ENCODE measurements at places on chromosomes 4 and X.

DNA sequence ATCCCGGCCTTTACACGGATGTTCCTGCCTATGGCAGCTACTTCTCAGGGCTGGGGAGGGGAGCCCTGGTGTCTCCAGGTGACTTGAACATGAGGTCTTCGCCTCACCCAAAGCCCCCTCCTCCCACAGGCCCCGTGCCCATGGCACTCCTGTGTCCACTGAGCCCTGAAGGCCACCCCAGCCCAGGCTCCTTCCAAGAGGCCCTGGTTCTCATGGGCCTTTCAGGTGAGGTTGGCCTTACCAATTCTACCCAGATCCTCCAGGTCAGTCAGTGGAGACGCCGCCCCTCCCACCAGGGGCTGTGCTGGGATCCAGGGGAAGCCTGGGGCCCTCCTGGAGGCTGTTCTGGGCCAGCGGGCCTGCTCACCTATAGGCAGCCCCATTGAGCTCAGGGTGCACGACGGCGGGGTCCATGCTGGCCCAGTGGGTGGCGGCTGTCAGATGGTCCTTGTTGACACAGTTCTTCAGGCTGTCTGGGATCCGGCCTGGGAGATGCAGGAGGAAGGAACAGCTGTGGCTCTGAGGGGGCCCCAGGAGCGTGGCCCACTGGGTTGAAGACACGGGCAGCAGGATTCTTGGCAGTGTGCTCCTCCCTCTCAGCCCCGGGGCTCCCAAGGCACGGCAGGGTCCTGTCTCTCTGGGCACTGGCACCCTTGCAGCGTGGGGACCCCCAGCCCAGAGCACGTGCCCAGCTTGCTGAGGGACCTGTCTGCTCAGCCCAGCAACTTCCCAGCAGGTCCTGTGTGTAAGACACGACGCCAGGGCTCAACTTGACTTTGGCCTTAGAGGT, 36.2 kb downstream of the CTBP1 start:
- DNase-seq = no peak

- no peak for DNase-seq
These were observed 37.8 kb downstream of the MAGEA1 start for GRCh38 chrX:153216926-153217325.

DNA sequence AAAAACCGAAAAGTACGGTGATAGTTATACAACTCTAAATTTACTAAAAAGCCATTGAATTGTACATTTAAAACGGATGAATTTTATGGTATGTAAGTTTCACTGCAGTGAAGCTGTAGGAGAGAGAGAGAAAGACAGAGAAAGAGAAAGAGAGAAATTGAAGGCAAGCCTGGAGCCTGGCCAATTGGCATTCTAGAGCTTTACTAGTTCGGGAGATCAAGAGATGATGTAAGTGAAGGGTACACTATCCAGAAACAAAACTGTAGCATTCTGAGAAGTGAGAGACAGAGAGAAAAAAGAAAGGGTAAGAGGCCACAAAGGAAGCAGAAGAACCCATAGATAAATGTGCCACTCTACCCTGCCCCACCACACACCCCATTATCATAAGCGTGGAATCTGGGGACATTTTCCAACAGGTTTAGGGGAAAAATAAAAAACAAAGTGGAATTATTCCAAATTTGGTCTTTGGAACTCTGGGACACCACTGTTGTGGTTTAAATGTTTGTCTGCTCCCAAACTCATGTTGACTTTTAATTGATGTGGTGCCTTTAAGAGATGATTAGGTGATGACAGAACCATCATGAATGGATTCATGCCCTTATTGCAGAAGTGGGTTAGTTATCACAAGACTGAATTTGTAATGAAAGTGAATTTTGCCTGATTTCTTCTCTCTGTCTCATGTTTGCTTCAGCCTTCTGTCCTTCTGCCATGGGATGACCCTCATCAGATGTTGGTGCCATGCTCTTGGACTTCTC, 123.0 kb upstream of the PLS3 start:
- no peak for DNase-seq

DNA sequence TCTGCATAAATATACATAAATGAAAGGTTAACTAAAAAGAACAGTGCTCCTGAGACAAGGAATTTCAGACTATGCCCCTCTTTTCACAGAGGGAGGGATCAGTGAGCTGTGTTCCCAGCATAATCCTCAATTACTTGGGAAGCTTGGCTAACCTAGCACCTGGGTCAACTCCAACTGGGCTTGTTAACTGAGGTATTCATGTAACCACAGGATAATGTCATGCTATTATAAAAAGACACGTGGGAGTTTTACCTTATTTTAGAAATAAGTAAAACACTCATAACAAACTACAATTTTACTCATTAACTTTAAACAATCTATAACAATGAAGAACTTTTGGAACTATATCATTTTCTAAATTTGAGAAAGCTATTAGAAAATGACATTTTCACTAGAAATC, 48.6 kb downstream of the RPGR start:
- DNase-seq = no peak

DNA sequence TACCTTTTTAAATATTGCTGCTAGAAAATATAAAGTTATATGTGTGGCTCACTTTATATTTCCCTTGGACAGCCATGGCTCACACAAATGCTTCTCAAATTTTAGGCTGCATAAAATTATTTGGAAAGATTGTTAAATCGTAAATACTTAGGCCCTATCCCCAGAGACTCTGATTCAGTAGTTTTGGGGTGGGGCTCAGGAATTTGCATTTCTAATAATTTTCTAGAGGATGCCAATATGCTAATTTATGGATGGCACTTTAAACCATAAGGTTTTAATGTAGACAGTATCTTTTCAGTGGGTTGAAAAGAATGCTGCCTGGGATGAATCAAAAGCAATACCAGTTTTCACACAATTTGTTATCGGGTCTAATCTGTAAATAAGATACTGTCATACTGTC, 49.7 kb downstream of the RAP1GDS1 start:
- no peak for DNase-seq

DNA sequence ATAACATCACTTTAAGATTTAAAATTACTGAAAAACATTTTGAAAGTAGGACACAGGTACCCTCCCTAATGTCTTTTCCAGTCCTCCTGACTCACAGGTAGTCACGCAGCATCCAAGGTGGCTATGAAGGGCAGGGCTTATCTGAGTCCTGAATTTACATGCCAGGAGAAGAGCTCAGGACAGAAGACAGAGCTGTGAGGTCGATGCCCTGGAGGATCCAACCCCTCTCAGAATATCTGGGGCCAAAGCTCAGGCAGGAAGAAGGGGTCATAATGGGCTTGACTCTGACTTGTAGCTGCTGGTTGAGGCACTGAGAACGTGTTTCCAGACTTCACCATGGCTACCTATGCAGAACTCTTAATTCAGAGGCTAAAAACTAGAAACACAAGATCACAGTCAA, 177.5 kb downstream of the AASDH start:
- DNase-seq = no peak

DNA sequence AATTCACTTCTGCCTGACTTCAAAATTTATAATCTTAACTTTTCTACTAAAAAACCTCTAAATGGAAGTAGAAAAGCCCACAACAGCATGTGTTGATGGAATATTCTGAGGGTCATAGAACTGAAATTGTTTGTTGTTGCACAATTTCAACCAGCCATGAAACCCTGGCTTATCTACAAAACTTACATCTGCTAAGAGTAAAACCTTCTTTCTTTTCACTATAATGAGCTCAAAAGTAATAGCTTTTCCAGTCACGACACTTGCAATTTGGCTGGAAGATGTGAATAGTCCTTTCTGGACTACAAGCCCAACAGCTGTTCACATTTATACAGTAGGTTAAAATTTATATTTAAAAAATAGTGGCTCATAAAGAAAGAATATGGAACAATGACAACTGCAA, 250.0 kb downstream of the GPAT3 start:
- no peak for DNase-seq

DNA sequence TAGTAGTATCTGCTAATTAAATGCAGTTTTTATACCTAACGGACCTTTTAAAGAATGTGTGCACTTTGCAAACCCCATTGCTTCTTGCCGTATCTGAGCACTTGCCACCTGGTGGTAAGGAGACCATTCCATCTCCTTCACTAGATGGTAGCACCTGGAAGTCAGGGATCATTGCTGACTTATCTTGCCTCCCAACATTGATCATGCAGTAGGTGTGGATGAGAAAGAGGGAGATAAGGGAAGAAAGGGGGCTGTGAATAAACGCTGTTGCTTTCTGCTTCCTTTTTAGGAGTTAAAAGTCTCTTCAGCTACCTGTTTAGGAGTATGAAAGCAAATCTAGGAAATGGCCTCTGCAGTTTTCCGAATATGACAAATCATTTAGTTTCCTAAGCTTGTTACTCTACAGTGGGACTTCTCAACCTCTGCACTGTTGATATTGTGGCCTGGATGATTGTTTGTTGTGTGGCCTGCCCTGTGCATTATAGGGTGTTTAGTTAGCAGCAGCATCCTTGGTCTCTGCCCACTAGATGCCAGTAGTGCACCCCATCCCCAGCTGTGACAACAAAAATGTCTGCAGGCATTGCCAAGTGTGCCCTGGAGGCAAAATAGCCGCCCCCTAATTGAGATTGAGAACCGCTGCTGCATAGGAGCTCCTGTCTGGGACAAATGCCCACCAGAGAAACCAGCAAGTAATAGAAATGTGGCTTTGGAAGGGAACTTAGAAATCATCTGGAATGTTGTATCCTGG, 38.8 kb downstream of the GAB1 start:
- no peak for DNase-seq

DNA sequence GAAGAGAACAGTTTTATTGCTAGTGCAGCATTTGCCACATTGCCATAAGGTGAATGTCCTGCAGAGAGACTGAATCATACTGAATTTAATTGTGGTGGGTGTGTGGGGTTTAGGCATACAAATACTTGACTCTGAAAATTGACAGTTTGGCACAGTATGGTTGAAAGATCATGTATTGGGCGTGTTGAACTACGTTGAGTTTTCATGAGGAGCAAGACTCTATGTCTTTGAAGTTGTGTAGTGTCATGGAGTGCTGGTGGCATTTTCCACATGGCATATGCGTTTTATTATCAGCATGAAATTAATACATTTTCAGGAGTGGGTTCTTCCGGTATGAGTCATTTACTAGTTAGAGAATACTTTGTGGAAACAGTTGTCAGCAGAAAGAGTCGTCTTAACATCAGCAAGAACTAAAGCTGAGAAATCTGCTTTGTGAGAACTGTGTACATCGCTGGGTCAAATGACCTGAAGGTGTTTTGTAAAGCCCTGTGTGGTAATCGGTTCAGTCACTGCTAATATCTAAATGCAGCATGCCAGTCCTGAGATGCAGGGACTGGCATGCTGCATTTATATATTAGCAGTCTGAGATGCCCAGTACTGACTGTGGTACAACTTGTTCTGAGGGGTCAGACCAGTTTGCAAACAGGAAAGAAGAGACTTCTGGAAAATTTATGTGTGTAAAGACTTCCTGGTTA, 50.3 kb downstream of the ARHGAP10 start:
- no peak for DNase-seq

GRCh38 chr4:140568507-140569306, at the start of gene UCP1:
TSS of gene UCP1 (minus strand) at chr4:140568961. CDS start at chr4:140568729, 232 bp downstream.
- no peak for DNase-seq

DNA sequence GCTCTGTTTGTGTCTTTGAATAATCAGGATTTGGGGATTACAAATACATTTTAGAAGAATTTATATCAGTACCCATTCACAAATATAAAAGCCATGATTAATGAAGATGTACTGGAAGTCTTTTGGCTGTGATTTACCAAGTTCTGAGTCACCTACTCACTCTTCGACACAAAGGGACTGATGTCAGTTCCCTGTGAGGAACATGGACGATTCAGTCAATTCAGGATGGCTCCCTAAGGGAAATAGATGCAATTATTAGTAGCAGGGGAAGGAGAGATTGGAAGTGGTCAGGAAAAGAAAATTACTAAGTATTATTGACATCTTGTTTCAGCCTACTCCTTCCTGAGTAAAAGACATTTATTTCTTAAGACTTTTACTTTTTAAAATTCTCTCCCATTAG, 550.7 kb upstream of the SLIT2 start:
- DNase-seq = no peak

DNA sequence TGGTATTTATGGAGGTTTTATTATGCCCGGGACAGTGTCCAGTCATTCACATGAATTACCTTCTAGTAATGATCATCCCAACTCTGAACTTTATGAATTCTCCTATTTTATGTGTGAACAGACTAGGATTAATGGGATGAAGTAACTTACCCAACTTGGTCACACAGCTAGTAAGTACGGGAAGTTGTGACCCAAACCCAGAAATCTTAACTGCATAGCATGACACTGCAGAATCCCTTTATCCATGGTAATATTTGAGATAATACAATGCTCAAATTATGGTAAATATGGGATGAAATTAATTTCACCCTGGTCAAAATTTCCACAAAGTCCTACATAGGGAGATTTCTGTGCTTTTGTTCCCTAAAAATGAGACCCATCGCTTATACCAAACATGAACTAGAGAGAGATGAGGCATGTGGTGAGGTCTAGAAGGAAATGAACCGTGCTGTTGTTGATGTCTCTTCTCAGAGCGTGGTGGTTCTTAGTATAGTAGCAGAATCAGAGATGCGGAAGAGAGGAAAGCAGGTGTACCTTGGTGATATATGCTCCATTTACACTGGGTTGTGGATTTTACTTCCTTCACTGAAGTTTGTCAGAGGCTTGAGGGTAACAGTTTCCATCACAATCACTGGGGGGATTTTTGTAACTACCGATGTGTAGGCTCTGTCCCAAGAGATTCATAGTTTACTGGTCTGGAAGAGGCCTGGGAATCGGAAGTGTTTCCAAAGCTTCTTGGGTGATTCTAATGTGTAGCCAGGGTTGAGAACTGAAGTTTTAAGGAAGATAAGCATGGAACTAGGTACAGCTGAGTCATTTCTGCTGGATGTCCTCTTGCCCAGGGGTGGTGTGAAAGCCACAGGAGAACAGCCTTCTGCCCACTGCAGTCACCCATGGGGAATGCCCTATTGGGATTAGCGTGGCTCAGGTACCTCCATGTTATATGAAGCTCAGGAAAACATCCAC, 30.2 kb upstream of the FAM9C start:
- no peak for DNase-seq

- no peak for DNase-seq
These were observed 2750.2 kb downstream of the ARAP2 start for GRCh38 chr4:33494150-33494549.

DNA sequence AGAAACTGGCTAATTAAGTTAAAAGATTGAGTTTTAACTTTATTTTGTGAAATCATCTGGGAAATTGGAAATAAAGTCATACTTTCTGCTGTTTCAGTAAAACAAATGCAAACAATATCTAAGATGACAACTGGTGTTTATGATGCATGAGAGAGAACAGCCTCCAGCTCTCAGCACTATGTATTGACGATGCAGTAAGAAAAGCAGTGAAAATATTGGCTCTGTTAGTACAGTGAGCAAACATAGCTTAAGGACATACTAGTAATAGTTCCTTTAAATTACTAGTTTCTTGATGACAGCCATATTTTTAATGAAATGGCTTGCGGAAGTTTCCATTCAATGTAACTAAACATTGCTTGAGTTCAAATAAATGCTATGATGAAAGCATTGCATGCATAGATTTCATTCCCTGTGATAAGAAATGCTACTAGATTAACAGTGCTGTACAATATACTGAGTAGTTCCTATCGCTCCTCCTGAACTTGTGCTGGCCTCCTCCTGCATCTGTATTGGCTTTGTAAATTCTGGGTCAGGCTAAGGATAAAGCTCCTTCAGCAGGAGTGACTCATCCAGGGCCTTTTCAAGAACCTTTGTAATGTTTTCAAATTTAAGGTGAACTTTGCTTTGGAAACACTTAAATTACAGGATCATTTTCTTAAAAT, 11.6 kb downstream of the ARHGAP24 start:
- no peak for DNase-seq
